Stromal cell of bone marrow (primary cell): ENCODE measurements at places on chromosomes 1 and 21.

DNA sequence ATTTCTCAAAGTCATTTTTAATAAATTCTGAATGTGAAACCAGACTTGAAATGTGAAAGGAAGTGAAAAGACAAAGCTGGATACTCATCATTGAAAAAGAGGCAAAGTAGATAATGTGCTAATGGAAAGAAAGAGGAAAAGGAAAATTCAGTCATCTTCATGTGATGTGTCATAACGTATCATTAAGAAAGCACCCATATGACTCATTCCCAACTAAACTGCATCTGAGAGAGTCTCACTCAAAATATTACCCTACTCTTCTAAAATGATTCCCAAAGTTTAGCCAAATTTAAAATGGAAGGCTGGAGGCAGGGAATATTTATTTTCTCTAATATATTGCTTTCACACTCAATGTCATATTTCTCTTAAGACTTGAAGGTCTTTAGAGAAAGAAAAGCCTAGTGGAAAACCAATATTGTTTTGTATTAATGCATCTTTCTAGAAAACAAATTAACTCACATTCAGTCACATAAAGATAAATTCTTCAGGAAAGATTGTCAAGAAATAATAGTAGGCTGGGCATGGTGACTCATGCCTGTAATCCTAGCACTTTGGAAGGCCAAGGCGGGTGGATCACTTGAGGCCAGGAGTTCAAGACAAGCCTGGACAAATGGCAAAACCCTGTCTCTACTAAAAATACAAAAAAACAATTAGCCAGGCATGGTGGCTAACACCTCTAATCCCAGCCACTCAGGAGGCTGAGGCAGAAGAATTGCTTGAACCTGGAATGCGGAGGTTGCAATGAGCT is 129.9 kb downstream of the SLC30A10 start:
- peak; percentile 89 for DNase-seq

DNA sequence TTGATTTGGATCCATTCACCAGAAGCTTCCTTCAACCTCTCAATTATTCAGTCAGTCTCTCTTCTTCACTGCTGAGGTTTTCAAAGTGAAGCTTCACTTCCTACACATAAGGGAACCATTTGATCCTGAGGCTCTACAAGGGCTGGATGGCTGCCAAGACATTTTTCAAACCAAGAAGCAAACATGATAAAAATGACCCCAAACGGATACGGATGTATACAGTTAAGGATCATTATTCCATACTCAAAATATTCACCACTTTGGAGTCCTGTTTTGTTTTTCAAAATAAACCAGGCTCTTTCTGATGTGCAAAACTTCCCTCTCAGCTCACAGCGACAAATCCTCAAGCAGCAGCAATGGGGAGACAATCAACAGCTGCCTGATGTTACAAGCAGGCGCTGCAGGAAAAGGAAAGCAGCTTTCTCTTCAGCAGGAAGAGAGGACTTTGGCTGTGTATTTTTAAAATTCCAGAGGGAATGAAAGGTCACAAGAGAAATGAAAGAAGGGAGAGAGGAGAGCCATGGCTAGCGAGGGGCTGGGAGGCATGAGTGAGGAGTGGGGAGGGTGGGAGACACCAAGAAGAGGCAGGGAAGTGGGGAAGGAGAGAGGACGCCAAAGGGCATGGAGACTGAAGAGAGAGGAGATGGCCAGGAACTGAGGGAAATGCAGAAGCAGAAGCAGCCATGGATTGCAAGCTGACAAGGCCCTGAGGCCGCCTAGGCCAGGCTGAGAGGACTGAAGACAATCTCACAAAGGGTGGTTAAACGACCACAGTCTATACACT is 145.4 kb downstream of the SLC45A1 start:
- DNase-seq: no peak

GRCh38 chr21:34669149-34669879 is 520 bp downstream of the CLIC6 start:
- no peak for DNase-seq

GRCh38 chr1:27356619-27357280 is 10.0 kb downstream of the MAP3K6 start:
- DNase-seq: no peak

DNA sequence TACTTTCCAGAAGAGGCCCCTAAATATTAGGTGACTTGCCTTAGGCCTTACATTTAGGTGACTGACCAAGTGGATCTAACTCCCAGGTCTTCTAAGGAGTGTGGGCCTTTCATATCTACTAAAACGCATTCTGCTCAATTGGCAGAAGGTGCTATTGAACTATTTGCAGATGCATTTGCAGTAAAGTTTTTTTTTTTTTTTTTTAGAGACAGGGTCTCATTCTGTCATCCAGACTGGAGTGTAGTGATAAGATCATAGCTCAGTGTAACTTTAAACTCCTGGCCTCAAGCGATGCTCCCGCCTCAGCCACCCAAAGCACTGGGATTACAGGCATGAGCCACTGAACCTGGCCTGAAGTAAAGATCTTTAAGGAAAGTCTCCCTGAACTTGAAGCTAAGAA is 13.0 kb upstream of the ACBD6 start:
- no peak for DNase-seq

DNA sequence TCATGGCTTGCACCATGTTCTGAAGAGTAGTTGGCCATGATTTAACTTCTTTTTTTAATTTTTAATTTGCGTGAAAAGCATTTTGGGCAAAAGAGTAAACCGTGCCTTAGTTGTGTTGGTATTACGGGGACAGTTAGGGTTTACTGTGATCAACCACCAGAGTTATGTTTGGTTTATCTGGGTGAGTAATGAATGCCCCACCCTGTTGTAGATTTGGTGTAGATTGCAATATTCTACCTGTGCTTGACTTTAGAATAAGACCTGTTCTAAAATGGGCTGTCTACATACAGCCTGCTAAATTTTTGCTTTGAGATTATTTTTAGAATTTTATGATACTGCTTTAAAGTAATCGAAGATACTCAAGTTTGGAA is 1.4 kb downstream of the USP25 start:
- DNase-seq: no peak

DNA sequence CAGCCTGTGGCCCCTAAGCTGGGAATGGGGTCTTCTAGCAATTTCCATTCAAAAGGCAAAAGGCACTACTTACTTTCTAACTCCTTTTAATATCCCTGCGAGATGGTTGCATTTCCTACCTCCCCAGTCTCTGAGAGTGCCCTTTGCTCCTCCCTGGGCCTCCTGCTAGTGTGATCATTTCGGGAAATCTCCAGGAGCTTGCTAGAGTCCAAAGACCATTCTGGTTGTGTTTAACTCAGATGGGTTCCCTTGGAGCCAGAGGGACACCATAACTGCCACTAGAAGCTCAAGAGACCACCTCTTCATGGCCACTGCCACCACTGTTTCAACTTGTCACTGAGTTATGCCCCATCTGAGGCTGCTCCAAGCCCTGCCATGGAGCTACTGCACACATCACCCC is 34.4 kb upstream of the CYP4B1 start:
- DNase-seq: no peak

DNA sequence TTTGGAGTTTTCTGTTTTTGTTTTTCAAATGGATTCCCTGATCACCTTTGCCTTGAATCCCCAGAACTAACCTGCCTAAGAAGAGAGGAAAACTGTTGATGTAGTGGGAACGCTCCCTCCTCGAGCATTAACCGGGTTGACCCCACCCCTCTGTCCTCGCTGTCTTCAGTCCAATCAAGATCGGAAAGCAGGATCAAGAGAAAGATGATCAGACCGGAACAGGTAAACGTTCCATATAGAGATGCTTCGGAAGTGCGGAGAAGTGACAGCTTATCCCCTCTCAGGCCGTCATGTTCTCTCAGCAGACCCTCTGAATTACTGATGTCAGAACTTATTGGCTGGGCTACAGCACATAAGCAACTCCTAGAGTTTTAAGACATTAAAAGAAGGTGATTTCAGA is 800 bp upstream of the FAM163A start:
- no peak for DNase-seq

GRCh38 chr1:15346346-15347030 is 63.2 kb upstream of the EFHD2 start:
- no peak for DNase-seq

GRCh38 chr1:180815188-180815587 is 97.5 kb upstream of the KIAA1614 start:
- DNase-seq: no peak

DNA sequence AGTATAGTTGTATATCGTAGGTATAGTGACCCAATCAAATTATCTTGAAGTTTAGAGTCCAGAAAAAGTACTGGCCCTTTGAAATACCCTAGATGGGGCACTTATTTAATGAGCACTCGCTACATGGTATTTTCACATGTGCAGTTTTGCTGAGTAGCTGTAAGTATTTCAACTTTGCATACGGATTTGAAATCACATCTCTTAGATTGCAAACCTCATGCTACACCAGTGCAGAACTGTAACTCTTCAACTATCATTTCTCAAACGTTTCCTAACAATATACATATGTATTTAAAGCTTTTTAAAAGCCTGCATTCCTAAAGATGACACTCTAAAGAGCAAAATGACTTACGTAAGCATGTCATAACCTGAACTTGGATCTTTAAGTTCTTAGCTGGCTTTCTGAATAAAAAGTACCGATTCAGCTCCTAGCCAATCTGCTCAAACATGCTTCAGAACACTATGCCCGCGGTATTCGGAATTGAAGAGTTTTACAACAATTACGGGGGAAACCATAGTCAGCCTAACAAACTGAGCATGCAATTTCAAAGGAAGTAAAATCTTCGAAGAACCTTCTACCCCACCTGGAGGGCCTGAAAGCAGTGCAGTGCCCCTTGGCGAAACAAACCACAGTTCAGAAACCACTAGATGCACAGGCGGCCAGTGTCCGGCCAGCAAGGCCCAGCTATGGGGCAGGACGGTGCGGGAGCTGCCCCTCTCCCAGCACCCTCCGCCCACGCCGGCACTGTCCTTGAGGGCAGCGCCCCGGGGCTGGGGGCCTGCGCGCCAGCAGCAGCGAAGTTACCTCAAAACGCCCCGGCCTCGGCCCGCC is 863 bp downstream of the FH start:
- DNase-seq: peak; percentile 3

- DNase-seq: peak; percentile 57
Measured at GRCh38 chr1:151773702-151774101, 10.4 kb upstream of the MRPL9 start.

GRCh38 chr1:193143285-193143684 is 21.5 kb downstream of the CDC73 start:
- no peak for DNase-seq

GRCh38 chr1:147651466-147651865 is 18.9 kb downstream of the ACP6 start:
- no peak for DNase-seq

GRCh38 chr21:36858320-36858957 is 108.0 kb downstream of the HLCS start:
- DNase-seq: no peak

GRCh38 chr1:23216771-23217420 is 406 bp downstream of the HTR1D start:
- DNase-seq: no peak

- no peak for DNase-seq
Measured at GRCh38 chr1:193335806-193336428, 149.5 kb upstream of the B3GALT2 start.

DNA sequence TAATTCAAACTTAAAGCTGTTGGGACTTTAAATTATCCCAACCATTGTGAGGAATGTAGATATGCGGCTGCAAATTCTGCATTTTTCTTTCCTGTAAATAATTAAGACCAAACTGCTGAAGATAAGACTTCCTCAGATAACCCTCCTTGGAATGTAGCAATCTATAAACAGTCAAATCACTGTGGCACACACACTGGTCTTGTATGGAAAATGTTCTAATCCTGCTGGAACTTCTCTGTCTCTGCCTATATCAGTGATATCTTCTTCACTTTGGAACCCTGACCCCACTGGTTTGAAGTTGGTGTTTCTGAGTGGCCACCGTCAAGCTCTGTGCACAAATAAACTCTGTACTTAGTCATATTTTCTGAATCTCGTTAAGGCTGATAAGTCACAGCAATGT is 32.9 kb downstream of the HSF2BP start:
- no peak for DNase-seq

DNA sequence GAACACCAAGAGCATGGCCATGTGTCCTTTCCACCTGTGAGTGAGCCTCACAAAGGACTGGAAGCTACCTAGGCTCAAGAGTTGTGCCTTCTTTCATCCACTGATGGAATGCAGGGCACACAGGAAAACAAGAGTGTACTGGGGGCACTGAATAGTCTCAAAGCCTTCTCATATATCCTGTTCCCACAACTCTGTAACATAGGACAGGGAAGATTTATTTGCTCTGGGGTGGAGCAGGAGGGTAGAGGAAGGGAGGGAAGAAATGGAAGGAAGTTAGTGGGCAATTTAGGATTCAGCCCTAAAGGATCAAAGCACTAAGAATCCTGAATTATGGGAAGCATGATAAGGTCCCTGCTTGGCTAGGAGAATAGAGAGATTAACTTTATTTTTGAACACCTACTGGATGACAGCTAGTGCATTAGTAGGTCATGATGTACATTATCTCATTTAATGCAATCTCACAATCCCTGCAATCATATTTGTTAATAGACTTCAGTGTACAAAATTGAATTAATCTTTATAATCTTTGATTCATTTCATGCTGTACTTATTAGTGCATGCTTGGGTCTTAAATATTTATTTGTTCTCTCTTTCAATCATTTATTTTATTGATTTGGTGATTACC is 27.0 kb upstream of the RGS16 start:
- DNase-seq: no peak

- DNase-seq: no peak
Measured at GRCh38 chr1:30692201-30692947, 31.0 kb downstream of the MATN1 start.

DNA sequence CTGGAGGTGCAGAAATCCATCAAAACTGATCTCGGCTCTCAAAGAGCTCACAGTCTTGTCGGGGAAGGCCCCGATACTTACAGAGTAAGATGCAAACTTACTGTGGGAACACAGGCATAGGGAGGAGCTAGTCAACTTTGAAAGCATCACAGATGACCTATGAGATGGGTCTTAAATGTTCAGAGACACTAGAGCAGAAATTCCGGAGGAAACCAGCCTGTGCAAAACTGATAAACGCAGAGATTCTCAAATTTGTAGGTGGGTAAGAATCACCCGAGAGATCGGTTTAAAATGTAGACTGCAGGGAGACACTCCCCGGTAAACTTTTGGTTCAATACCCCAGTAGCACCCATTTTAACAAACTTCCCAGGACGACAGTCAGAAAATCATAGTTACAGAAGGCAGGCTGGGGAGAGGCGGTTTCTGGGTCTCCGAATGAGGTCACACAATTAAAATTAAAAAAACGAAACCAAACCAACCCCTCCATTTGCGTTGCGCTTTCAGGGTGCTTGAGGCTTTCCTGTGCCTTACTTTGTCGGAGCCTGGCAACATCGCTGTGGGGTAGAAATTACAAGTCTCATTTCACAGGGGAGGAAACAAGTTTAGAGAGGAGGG is 755 bp upstream of the THRAP3 start:
- peak; percentile 58 for DNase-seq

GRCh38 chr1:192005976-192006375 is 152.3 kb upstream of the RGS18 start:
- no peak for DNase-seq

DNA sequence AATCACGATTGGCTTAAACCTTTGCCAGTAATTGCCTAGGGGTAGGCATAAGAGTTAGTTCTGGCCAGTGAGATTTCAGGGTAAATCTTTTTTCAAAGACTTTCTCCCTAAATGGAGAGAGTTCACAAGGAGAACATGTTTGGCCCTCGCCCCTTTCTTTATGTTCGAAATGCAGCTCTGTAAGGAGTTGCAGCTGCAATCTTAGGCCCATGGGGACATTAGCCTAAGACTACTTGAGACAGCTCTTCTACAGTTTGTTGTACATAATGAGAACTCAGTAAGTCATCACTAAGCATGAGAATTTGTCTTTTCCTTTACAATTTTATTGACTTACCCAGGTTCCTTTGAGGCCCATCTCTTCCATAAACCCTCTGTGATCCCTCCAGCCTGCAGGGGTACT is 40.4 kb upstream of the GADD45A start:
- no peak for DNase-seq

GRCh38 chr1:161549652-161550051 is at the start of gene FCGR3A:
FCGR3A (minus strand) TSS chr1:161549818; CDS start chr1:161549736, 82 bp downstream.
- no peak for DNase-seq
